ENCODE measurements at places on chromosomes 2 and 18. TPM values are rescaled to one million over a fixed set of nuclear protein-coding genes. Genes with fewer than 3 reads are reported as not detected.

- ATAC-seq = no peak
These were observed 611.0 kb downstream of the KCNJ3 start for GRCh38 chr2:155309483-155309882.

DNA sequence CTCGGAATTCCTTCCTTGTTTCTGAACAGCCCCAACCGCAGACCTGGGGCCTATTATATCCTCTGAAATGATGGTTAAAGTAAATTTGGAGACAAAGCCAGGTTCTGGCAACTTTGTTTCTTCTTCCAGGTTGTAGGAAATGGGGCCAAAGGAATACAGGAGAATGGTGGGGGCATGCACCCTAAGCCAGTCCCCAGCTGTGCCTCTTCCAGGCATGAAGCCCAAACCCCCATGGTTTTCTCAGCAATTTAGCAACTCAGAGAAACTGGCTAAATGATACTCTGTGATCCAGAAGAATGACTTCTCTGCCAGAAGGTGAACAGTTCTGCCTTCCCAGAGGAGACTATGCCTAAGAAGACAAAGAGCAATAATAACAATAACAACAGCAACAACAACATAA, 635.0 kb upstream of the FANCL start:
- ATAC-seq = no peak

- ATAC-seq = peak; percentile 8
These were observed 518 bp upstream of the NFU1 start for GRCh38 chr2:69437751-69438154.

Gene MALL
- 0.13 TPM for total RNA-seq

DNA sequence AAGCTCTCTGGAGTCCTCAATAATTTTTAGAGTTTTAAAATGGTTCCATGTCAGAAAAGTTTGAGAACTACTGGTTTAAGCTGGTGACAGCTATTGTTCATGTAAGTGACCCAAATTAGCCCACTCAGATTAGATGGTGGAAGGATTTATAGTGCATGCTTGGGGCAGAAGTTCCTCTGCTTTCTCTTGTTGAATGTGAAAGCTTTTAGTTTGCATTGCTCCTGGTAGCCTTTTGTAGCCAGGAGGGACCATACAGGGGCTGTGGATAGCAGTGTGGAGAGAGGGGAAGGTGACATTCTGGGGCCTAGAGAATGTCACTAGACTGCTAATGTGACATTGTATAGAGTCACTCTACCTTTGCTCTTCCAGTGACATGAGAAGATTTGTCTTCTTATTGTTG, 40.3 kb upstream of the IGFBP5 start:
- ATAC-seq = no peak

Gene ITGA6
- 2.2 TPM for total RNA-seq

DNA sequence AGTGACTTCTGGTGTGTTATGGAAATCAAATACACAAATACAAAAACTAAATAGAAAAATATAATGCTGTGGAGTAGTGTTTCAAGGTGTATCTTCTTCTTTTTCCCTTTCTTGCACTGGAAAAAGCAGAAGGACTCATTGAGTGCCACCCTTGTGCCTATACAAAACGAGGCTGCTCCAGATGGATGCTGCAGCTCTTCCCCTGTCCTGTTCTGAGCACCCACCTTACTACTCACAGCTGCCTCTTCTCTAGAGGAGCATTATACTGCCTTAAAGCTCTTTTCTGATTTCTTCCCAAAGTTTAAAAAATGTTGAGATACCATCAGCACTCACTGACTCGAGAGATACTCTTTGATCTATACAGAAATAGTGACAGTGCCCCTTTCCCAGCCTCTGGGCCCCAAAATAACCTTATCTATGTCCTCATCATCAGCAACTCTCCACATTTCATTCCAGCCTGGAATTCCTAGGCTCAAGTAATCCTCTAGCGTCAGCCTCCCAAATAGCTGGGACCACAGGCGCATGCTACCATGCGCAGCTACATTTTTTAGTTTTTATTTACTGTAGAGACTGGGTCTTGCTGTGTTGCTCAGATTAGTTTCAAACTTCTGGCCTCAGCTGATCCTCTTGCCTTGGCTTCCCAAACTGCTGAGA, 1356.1 kb upstream of the NRXN1 start:
- no peak for ATAC-seq

- no peak for ATAC-seq
These were observed 221.4 kb upstream of the EPAS1 start for GRCh38 chr2:46075848-46076247.

Gene CROCC2
- not detected for total RNA-seq

Gene DNAJC5G
- total RNA-seq = not detected

- ATAC-seq = no peak
These were observed 156.7 kb downstream of the ARHGAP28 start for GRCh38 chr18:6885992-6886796.

GRCh38 chr2:235480614-235481013, 13.2 kb upstream of the AGAP1 start:
- ATAC-seq = no peak

DNA sequence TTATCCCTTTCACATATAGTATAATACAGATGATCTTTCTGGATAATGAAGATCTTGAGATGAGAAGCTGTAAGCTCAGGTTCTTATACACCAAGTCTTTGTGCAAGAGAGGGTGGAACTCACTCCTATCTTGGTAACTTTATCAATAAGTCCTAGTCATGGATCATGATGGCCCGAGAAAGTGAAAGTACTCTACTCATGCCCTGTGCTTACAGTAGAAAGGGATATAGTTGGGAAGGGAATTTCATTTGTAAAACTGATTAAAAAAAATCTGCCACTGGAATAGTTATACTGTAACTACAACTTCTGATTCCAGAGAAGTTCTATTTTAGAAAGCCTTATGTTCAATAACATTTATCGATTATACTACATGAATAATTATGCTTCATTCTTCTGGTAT, 51.8 kb downstream of the MYO3B start:
- ATAC-seq = no peak

DNA sequence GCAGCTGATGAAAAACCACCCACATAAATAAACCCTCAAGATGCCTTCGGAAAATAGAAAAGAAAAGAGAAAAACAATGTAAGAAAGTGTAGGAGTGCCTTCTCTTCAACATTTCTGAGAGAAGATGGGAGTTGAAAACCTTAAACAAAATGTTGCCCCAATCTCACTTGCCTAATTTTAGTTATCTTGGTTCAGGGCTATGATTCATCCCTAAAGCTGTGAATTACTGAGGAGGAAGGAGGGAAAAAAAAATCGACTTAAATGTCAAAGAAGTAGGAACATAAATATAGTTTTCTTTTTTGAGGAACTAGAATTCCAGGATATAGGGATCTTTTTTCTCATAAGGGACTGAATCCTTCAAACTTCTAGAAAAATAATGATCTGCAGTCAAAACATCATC, 360.3 kb downstream of the TGIF1 start:
- ATAC-seq = no peak

Gene ARHGEF4
- not detected for total RNA-seq

GRCh38 chr18:6638447-6638846, 91.1 kb upstream of the ARHGAP28 start:
- no peak for ATAC-seq

- ATAC-seq = no peak
These were observed 52.6 kb downstream of the SH2D6 start for GRCh38 chr2:85470850-85471800.

DNA sequence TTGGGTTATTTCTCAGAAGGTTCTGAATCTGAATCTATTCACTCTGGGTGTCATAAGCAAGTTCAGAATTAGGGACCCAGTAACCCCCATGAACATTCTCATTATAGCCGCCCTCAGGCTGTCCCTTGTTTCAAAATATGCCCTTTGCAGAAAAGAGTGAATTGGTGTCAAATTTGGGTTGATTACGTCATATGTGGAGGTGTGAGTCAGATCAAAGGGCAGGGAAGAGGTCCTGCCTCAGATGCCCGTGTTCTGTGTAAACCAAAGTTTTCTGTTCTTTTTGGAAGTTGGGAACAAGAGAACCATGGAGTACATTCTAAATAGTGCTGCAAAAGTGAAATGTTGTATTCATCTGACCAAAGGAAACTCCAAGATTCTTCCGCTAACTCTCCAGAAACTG, 5.8 kb downstream of the FAM110C start:
- no peak for ATAC-seq

Gene SGPP2
- total RNA-seq = 17.0 TPM

DNA sequence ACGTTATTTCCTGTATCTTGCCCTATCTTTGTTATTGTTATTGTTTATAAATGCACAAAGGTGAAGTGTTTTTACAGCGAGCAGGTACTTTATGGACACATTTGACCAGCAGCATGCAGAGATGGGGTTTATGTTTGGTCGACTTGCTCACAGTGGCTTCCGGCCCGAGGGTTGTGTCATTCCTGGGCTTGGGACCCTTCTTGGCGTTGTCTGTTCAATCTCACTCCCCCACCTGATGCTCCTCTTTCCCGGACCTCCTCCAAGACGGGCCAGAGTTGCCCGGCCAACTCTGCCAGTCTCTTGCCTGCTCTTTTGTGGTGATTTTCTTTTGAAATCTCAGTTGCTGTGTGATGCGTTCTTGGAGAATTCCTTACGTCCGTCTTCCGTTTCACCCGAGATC, 153.9 kb downstream of the TWIST2 start:
- ATAC-seq = no peak

Gene SCYGR2
- not detected for total RNA-seq

- ATAC-seq = peak; percentile 39
These were observed 114.7 kb downstream of the DNAH6 start for GRCh38 chr2:84631047-84631446.

DNA sequence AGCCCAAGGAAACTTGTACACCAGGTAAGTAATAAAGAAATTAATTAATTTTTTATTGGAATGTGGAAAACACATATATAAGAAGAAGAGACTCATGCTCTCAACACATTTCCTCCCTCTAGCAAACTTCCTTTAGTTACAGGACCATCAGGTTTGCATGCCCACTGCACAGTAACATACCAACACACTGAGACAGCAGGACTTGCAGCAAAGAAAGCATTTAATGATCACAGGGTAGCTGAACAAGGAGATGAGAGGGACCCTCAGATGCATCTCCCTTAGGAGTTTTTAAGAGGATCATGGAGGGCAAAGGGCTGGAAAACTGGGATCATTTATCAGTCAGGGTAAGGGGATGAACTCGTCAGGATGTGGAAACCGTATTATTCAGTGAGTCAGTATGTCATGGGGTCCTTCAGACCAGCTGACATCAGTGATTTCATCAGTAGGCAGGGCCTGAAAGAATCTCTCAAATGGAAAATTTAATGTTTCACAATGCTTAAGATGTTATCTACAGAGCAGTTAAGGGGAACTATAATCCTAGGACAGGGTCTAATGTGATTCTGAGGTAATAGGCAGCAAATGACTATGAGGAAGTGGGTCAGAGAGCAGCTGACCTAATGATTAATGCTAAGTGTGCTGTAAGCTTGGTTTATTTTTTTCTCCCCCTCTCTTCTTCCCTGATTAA, 193.8 kb upstream of the RND3 start:
- no peak for ATAC-seq

DNA sequence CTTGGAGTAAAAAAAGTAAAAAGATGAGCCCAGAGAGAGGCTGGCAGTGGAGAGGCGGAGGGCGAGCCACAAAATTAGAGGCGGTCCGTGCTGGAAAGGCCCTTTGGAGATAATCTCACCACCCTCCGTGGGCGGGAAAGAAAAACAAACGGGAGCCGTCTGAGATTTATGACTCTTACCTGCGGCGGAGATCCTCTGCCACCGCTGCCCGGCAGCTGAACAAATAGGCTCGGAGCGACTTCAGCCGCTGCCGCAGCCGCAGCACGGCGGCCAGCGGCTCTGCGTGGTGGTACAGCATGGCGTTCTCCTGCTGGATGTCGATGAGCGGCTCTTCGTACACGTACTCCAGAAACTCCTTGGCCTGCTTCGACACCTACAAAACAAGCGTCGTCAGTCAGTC, 94.6 kb downstream of the PLEKHM3 start:
- ATAC-seq = no peak

- no peak for ATAC-seq
These were observed 146.6 kb upstream of the NCK2 start for GRCh38 chr2:105597806-105598803.

Gene SKOR2
- not detected for total RNA-seq

DNA sequence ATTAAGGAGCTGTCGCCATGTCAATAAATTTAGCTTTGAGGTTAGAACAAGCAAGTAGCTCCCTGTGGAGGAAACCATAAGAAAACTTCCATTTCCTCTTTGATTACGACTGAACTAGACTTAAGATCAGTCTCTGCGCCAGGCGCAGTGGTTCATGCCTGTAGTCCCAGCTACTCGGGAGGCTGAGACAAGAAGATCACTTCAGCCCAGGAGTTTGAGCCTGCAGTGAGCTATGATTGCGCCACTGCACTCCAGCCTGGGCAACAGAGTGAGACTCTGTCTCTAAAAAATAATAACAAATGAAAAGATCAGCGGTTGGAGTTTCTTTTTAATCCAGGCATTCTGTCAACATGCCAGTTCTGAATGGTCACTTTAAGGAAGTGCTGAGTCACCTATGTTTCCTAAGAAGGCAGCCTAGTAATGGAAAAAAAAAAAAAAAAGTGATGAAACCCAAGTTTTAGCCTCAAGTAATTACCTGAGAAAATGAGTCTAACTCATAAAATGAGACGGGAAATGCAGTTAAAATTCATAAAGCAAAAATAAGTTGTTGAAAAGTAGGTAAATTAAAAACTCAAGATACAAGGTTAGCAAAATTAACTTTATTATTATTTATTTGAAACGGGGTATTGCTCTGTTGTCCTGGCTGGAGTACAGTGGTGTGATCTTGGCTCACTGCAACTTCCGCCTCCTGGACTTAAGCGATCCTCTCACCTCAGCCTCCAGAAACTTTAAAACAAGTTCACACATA, 10.2 kb downstream of the C18orf32 start:
- no peak for ATAC-seq

Gene MARCO
- not detected for total RNA-seq

Gene POTEJ
- total RNA-seq = not detected

Gene SRD5A2
- total RNA-seq = not detected

Gene GAL3ST2
- 0.35 TPM for total RNA-seq

GRCh38 chr2:232875256-232876121, 5.4 kb downstream of the SNORC start:
- ATAC-seq = no peak

DNA sequence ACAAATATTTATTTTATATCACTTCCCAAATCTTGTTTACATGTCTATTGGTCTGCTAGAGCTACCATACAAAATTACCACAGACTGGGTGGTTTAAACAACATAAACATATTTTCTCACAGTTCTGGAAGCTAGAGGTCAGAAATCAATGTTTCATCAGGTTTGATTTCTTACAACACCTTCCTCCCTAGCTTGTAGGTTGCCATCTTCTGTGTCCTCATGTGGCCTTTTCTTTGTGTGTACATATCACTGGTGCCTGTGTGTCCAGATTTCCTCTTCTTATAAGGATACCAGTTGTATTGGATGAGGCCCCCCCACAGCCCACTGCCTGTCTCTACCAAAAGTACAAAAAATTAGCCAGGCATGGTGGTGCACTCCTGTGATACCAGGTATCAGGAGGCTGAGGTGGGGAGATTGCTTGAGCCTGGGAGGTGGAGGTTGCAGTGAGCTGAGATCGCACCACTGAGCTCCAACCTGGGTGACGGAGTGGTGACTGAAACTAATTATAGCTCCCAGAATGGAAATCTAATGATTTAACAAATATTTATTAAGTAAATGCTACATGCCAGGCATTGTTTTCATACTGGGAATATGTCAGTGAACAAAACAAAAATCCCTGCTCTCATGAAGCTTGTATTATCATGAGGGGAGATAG, 13.6 kb downstream of the EML4 start:
- ATAC-seq = no peak
